Stimulated activated CD8-positive, alpha-beta memory T cell treated with anti-CD3 and anti-CD28 coated beads, Interleukin-4, amount 100 ng/mL, for 1 hour (primary cell): ENCODE measurements at places on chromosomes 13 and 19.

GRCh38 chr19:14700711-14701375 is 11.0 kb downstream of the ZNF333 start:
- DNase-seq: no peak

DNA sequence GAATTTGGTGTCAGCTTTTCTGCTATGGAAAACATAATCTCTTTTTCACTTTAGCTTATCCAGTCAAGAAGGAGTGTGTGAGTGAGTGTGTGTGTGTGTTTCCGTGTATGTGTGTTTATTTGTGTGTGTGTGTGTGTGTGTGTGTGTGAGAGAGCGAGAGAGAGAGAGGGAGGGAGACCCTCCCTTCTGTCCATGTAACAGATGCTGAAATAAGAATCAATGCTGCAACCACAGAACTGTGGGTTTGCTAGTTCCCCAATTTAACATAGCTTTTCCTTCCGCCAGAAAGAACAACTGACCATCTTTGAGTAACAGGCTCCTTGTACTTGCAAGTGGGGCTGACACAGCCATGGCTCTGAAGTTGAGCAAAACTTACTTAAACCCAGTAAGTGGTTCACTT is 5.2 kb downstream of the LCP1 start:
- no peak for DNase-seq

DNA sequence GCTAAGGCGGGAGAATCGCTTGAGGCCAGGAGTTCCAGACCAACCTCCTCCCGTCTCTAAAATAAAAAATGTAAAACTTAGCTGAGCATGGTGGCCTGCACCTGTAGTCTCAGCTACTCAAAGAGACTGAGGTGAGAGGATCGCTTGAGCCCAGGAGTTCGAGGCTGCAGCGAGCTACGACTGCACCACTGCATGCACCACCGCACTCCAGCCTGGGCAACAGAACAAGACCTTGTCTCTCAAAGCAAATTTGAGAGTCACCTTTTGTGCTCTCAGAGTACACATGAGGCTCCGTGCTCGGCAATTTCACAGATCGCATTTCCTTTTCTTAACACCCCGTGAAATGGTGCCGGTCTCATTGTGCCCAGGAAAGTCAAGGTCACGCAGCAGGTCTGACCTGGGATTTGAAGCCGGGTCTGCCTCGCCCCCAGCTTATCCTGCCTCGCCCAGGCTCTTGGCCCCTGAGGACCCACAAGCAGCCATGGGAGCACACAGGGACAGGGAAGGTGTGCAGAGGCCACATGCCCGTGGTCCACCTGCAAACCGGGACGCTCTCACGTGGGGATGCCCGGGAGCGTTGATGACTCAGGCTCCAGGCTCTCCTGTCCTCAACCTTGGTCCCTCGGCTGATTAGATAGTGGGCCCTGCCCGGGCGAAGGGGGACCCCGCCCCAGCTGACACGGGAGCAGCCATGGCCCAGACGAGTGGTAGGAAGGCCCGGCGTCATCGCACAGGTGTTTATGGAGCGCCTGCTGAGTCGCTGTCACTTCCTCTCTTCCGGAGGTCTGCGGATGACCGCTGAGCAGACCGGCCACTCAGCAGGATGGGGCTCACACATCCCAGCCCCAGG is 1.1 kb upstream of the SMIM24 start:
- DNase-seq: no peak

GRCh38 chr13:82634946-82635345 is 1247.3 kb downstream of the SLITRK1 start:
- no peak for DNase-seq

GRCh38 chr13:31437975-31438374 is 238.2 kb downstream of the B3GLCT start:
- no peak for DNase-seq

GRCh38 chr19:17025991-17026658 is 485 bp downstream of the CPAMD8 start:
- no peak for DNase-seq
